T-helper 22 cell (primary cell): ENCODE measurements at places on chromosomes 6 and 20.

- peak; percentile 39 for DNase-seq
These were observed 58.2 kb downstream of the TRIM27 start for GRCh38 chr6:28865401-28866204.

DNA sequence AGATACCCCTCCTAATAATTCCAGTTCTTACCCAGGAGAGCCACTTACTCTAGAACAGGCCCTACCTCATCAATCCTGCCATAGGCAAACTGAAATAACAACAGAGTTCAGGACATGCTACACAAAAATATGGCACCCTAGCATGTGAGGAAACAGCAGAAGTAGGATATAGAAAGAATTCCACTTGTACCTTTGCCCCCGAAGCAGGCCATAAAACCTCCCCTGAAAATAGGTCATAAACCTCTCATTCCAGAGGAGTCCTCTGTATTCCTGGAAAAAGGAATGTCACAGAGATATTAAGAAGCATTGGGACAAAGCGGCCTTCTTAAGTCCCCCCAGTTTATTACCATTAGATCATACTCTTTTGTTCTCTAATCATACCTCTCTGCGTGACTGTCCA is 504.3 kb upstream of the MARCKS start:
- DNase-seq, result no peak

- peak; percentile 32 for DNase-seq
These were observed 60.5 kb upstream of the PRND start for GRCh38 chr20:4661191-4661590.

GRCh38 chr6:39172377-39172757 is 56.9 kb downstream of the KCNK5 start:
- DNase-seq, result no peak

GRCh38 chr6:17602888-17603287 is 2.8 kb downstream of the FAM8A1 start:
- no peak for DNase-seq

DNA sequence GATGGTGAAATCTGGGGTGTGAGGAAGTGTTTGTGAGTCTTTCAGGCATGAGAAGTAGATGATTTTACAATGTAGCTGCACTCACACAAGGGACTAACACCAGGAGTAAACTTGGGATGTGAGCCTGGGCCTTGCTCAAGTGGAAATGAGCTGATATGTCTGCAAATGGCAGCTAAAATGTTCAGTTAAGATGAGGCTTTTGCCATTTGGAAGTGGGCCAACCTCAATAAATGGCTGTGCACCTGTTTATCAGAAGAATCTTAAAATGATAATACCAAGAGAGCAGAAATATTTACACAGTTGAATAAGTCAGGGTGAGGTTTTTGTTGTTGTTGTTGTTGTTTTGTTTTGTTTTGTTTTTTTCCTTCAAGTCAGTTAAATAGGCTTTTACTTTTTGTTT is 25.7 kb upstream of the KLHL31 start:
- no peak for DNase-seq

- DNase-seq, result no peak
These were observed 4.0 kb downstream of the PKIG start for GRCh38 chr20:44586289-44586911.

- DNase-seq, result no peak
These were observed 377.0 kb upstream of the NOX3 start for GRCh38 chr6:155832596-155832995.

GRCh38 chr6:25369433-25370177 is 90.4 kb downstream of the CARMIL1 start:
- DNase-seq, result no peak

DNA sequence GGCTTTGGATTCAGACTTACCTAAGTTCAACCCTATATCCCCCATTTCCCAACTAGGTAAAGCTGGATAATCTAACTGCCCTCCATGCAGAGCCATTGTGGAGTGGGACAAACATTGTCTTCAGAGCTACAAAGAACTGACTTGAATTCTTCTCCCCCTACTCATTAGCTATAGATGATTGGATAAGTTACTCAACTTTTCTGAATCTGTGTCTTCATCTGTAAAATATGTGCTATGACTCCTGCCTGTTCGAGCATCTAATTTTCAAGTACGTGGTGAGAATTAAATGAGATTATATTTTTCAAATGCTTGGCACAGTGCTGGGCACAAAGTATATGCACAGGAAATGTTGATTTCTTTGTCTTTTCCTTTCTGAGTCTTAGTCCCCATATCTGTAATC is 240.3 kb upstream of the TCF21 start:
- no peak for DNase-seq

GRCh38 chr6:56172144-56172543 is 75.2 kb downstream of the COL21A1 start:
- DNase-seq, result no peak
